ENCODE measurements at places on chromosomes 5 and 9. TPM values are rescaled to one million over a fixed set of nuclear protein-coding genes. Genes with fewer than 3 reads are reported as not detected.

GMCL2 gene
- total RNA-seq = 4.1 TPM

SNCB gene
- not detected for total RNA-seq

DNA sequence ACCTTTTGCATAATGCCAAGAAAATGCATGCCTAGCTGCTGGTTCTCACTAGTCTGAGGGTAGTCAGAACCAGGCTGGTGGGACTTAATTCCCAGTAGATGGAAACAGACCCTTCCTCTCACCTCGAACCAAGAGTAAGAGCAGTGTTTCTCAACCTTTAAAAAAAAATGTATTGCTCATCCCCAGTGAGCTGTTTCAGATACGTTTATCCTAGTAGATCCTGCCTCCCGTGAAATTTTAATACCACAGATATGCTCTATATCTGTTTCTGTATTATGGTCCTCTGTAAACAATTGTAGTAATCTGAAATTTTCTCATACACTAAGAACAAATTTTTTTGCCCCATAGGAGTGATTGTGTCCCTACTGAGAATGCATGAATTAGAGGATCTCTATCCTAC lies 86.2 kb downstream of the TEK start:
- DNase-seq = peak; percentile 40

DNA sequence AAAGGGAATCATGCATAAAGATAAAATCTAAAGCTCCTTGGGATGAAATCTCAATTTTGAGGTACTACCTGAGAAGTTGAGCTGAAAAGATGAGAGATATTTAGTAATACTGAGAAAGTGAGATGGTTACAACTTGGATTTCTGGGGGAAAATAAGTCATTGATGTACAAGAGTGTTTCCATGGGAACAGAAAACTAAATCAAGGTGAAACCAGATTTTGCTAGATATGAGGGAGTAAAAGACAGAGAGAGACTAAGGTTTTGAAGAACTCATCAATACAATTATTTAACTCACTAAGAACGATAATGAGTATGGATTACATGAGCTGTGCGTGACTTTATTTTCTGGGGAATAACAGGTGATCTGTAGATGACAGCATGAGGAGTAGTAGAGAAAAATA lies 10.2 kb upstream of the ST8SIA4 start:
- DNase-seq = no peak

GRCh38 chr9:4118666-4119065 lies 181.2 kb downstream of the GLIS3 start:
- DNase-seq = no peak

GPSM1 gene
- total RNA-seq = 46.5 TPM

MUSK gene
- 5.3 TPM for total RNA-seq

- DNase-seq = peak; percentile 40
Observed at GRCh38 chr5:172477466-172477865, 23.1 kb upstream of the SH3PXD2B start.

DNA sequence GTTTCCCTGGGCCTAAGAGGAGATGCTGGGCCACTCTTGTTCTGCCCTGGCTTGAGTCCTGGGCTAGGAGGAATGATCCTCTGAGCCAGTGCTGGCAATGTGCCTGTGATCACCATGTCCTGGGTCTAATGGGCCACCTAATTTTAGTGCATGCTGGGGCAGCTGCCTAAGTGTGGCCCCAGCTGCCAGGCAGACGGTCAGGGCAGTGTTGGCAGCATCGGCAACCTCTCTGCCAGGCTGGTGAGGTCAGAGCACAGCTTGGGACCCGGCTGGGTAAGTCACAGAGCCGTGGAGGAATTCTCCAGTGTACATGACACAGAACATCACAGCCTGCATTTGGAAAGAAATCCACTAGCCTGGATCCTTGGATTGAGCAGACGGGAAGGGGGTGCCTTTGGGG lies 21.4 kb upstream of the PITX1 start:
- no peak for DNase-seq

GRCh38 chr9:93058355-93059010 lies at the start of gene SUSD3:
Gene SUSD3 (plus strand): TSS chr9:93058701. CDS start chr9:93058743, 42 bp downstream.
- peak; percentile 39 for DNase-seq

DNA sequence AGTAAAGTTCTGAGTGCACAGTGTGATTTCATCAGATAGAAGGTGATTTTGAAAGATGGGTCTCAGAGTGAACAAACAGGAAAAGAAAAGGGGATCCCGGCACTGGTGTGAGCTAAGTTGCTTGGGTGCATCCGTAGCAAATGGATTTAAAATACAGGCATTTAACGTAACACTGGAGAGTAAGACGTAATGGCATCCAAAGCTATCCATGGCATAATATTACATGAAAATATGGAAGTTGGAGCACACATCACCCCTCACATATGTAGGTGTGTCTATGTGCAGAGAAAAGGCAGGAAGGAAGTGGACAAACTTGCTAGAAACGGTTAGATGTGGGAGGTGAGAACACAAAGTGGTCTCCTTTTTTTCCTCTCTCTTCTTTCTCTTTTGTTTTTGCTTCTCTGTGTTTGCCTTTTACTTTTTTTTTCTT lies 38.2 kb upstream of the SEMA4D start:
- no peak for DNase-seq

DNA sequence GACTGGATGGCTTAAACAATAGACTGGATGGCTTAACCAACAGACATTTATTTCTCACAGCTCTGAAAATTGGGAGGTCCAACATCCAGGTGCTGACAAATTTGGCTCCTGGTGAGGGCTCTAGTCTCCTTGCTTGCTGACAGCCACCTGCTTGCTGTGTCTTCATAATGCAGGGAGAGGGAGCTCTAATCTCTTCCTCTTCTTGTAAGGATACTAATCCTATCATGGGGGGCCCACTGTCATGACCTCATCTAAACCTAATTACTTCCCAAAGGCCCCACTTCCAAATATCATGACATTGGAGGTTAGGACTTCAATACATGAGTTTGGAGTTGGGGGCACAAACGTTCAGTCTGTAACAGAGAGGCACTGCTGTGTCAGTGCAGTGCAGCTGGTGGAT lies 26.4 kb downstream of the FOXD1 start:
- DNase-seq = no peak

DNA sequence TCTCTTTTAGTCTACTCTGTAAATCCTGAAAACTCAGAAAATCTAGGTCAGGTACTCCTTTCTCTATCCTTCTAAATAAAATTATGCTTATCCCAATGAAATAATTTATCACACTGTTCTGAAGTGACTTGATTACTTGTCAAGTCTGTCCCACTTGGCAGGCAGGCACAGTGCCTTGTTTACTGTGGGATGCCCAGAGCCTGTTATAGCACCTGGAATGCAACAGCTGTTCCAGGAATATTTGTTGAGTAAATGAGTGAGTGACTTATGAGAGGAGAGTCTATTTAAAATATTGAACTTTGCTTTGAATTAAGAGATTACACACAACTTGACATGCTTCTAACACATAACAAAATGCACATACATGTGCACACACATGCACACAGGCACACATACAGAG lies 130.0 kb downstream of the MPDZ start:
- no peak for DNase-seq

IQGAP2 gene
- 32.3 TPM for total RNA-seq

BARHL1 gene
- total RNA-seq = not detected

- DNase-seq = peak; percentile 85
Observed at GRCh38 chr9:86242071-86242470, 17.4 kb downstream of the C9orf153 start.

DNA sequence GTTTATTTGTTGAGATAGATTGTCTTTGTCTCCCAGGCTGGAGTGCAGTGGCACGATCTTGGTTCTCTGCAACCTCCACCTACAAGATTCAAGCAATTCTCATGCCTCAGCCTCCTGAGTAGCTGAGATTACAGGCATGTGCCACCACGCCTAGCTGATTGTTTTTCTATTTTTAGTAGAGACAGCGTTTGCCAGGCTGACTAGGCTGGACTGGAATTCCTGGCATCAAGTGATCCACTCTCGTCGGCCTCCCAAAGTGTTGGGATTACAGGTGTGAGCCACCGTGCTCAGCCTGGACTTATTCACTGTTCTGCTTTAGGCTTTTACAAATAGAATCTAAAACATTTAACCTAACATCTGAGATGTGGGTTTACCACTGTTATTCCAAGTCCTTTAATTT lies 91.3 kb downstream of the COMMD10 start:
- no peak for DNase-seq

PURA gene
- 24.1 TPM for total RNA-seq

- DNase-seq = peak; percentile 32
Observed at GRCh38 chr9:14346231-14346791, 32.4 kb upstream of the NFIB start.

DNA sequence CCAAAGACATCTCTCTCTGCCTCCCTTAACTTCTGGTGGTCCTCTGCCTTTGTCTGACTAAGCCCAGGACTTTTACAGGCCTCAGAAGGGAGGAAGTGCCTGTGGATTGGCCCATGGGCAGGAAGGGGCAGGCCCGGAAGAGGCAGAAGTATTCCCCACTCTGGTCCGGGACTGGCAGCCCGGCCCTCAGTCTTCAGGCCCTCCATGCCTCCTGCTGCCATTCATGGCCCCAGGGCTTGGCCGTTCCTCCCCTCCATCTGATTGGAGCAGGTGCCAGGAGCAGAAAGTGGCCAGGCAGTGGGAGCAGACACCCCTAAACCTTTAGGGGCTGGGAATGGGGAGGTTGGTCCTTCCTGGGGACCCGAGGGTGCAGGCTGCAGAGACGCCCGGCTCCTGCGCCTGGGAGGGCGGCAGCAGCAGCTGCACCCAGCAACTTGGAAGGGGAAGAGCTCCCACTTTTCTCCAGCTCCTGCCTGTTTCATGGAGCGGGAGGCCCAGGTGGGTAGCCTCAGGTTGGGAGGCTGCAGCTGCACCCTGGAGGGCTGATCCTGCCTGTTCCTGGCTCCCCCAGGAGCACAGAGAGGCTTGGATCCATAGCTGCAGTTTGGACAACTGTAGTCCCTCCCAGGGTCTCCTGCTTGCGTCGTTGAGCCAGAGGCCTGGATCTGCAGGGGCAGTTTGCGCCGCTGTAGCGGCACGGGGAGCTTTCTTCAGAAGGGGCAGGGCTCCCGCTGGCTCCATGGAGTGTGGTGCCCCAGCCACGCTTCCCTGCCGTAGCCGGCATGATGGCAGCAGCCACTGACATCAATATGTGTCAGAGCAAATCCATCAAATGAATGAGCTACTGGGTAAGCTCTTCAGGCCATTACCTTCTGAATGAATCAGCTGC lies 661.5 kb upstream of the NUDT12 start:
- DNase-seq = no peak

DNA sequence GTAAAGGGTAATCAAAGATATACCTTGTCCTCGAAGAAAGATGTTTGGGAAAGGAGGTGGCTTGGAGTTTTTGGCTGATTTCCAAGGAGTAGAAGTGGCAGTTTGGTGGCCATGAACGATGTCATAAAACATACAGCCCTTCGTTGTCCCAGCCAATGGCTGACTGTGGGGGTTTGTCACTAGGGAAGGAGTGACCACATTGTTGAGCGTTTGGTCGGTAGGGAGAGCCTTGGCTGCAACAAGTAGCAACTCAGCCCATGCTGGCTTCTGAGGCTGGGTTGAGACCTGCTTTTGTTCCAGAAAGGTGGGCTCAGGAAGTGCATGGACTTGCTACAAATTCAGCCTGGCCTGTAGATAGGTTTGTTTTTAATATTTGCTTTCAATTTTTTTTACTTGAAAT lies 128.3 kb downstream of the BOD1 start:
- no peak for DNase-seq

DNA sequence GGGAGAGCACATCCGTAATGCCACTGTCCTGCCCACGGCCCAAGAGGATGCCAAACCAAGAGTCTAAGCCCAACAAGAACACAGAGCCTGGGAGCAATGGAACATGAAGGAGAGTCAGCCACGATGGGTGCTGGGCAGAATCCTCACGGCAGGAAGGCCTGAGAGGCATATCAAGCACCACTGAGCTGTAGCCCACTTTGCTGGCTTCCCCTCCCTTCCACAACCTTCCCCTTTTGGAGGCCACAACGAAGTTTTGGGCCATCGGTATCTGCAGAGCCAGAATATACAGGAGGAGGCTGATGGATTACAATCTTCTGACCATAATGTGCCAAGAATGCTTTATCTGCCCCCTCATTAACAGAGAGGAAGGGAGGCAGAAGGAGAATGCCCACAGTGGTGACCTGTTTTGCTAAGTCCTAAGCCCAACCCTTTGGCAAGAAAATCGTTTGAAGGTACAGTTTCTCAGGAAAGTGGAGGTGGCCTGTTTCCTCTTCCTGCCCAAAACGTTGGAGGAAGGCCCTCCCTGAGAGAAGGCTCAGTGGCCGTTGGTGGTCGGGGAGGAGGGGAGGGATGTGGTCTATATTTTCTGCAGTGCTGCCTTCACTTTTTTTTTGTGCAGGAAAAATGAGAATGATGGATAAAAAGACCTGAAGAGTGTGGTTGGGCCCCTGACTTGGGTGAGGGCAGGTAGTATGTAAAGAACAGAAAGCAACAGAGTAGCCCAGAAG lies 26.2 kb downstream of the MACROH2A1 start:
- no peak for DNase-seq

DNA sequence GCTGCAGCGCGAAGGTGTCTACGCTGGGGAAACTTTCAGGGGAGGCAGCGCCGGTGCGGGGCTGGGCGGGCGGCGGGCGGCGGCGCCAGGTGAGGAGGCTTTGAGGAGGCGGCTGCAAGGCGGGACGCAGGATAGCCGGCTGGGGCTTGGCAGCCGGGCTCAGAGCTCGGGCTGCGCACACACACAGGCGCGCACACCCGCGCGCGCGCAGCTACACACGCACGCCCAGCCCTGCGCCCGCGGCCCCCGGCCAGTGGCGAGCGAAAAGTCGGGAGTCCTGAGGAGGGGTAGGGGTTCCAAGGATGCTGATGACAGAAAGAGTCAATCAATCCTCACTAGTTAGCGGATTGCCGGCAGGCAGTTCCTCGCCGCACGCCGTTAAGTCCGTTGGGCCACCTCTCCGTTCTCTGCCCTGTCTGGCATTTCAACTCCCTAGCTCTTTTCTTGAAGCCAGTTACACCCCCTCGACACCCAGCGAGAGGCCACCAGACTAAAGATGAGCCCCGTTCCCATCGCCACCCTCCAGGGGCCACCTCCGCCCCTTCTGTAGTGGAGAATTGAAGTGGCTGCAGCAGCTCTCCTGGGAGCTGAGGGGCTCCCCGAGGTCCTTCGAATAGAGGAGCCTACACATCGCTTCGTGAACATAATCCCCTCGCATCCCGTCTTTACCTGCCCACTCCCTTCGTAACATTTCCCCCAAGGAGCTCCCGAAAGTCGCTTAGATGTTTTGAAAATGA lies 1640.3 kb upstream of the C9orf72 start:
- DNase-seq = peak; percentile 26

GLIPR2 gene
- 75.1 TPM for total RNA-seq

DNA sequence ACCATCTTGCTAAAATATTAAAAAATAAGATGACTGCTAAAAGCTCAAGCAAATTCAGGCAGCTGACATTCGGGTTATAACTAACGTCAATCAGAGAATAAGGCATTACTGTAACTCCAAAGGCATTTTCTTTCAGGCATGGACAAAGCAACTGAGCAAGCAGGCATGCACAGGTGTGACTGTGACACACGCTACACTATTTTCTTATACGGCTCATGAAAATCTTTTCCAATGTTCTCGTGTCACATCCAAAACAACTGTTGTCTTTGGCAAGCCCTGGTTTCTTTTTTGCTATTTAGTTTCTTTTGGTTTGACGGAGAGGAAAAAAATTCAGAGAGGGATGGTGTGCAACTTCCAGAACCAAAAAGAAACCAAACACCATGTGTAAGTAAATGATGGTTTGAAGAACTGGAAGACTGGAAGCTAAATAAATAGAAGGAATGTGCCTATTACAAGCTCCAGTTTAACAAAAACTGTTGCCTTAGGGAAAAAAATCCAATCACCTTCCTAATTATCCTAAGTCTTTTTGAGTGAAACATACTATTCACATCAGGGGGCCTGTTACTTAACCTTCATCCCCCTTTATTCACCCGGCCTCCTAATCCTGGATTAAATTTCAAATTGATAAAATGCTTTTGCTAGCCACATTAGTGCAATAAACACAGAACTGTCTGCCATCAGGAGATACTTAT lies 277.6 kb downstream of the PSAT1 start:
- no peak for DNase-seq

C1QTNF3 gene
- 200 TPM for total RNA-seq

- no peak for DNase-seq
Observed at GRCh38 chr9:76758476-76758875, 5.8 kb upstream of the PCA3 start.

All from umbilical cord (tissue), 2 donors.